Fibroblast of skin of back (primary cell): ENCODE measurements at places on chromosomes 5 and 9.

- DNase-seq, result no peak
Observed at GRCh38 chr9:115998666-115999065, 154.9 kb upstream of the PAPPA start.

DNA sequence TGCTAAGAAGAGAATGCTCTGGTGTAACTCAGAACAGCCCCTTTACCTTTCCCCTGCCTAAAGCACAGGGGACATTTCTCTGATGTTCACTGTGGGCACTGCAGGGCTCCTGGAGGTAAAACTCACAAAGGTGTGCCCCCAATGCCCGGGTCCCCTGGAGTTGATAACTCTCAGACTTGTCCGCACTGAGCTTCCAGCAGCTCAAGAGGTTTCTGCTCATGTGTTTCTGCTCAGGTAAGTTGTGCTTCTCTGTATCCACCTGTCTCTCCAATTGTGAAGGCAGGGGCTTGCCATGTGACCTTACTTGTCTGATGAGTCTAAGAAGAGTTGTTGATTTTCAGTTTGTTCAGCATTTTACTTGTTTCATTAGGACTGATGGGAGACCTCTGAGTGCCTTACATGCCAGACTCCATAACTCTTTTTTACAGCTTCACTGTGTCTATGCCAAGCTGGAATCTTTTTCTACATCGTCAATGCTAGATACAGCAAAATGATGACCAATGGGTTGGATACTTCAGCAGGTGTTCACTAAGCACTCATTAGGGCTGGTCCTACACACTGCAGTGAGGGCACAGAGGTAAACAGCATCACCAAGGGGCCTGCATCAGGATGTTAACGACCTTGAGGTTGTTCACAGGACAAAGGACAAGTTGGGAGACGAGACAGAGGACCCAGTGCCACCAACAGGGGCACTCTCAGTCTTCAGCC, 56.4 kb downstream of the MRPL36 start:
- DNase-seq, result no peak

- peak; percentile 58 for DNase-seq
Observed at GRCh38 chr5:158759283-158759682, 340.4 kb downstream of the EBF1 start.

GRCh38 chr9:33378121-33378795, 24.1 kb downstream of the AQP7 start:
- DNase-seq, result no peak

DNA sequence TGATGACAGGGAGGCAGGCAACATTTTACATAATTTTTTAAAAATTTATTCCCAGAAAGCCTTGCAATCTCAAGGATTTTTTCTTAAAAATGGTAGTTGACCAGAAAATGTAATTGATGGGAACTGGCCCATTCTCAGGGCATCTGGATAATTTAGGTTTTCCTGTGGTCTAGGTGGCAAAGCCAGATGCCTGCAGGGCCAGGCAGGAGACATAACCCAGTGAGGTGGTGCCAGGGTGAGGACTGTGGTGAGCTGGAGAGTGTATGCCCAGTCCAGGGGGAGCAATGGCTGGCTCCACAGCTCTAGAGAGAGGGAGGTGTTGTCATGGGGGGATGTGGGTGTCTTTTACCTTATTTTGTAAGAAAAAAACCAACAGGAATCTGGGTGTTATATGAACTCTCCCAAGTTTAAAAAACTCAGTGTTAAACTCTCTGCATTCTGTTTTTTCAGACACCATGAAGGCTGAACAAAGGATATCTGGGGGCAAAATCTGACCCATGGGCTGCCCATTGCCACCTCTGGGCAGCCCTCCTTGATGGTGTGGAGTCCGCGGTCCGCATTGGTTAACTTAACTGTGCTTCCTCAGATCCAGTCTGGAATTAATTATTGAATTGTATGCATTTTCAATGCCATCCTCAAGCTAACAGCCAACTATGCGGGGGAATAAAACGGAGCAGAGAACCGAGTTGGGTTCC, 43.9 kb downstream of the BOD1 start:
- no peak for DNase-seq

DNA sequence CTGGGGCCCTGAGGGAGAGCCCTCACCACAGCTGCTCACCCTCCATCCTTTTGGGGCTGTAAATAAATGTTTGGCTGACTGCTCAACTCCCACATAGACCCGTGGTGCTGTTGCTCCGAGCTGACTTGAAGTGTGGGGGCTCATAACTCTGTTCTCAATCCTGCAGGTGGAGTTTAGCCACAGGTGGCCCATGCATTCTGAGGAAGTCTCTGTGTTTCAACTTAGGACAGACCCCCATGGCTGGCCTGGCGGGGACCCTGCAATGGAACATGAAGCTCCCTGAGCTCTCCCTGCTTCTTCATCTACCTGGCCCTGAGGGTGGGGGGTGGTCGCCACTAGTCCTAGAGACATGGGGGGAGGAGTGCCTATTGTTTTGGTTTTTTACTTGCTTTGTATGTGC, 19.7 kb downstream of the NDUFS6 start:
- DNase-seq, result no peak

- DNase-seq, result peak; percentile 70
Observed at GRCh38 chr9:36163786-36164170, 5.4 kb upstream of the CCIN start.

DNA sequence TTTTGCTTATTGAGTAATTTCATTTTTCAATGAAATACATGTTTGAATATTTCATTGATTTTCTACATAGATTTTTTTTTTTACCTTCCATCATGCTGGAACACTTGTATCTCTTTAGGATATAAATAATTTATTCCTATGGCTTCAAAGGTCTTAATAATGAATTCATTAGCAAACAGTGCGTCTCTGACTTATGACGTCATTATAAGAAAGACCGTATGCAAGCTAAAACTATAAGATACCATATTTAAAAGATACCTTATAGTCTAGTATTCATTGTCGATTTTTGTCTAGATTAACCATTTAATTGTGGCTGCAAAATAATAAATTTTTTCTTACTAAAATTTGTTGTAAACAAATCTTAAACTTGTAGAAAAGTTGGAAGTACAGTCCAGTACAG, 187.7 kb upstream of the CHD1 start:
- no peak for DNase-seq

GRCh38 chr5:10106806-10107205, 142.9 kb downstream of the ATPSCKMT start:
- peak; percentile 2 for DNase-seq

GRCh38 chr5:56671571-56671970, 143.8 kb upstream of the MAP3K1 start:
- peak; percentile 31 for DNase-seq

DNA sequence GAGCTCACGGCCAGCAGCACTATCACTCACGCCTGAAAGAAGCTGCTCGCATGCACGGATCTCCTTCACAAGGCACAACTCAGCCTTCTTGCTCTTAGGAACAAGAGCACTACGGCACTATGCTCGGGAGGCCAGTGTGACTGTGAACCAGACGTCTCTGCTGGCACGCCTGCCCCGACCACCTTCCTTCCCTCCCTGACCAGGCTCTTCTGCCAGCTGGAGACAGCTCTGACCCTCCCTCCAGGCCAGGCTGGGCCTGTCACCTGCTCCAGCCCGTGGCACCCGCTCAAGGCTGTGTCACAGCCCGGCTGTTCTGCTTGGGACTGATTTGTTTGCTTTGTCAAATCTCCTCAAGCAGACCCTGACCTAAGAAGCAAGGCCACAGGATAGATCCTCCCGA, 7.0 kb downstream of the TBC1D9B start:
- DNase-seq, result no peak

- no peak for DNase-seq
Observed at GRCh38 chr9:77769246-77769645, 121.1 kb upstream of the GNA14 start.

GRCh38 chr5:59354811-59355210, 538.7 kb downstream of the PDE4D start:
- no peak for DNase-seq

- no peak for DNase-seq
Observed at GRCh38 chr5:133926489-133927299, 41.7 kb downstream of the C5orf15 start.

- no peak for DNase-seq
Observed at GRCh38 chr5:65279603-65280002, 202.1 kb downstream of the ADAMTS6 start.

GRCh38 chr9:81719972-81720371, 30.6 kb upstream of the TLE1 start:
- no peak for DNase-seq

DNA sequence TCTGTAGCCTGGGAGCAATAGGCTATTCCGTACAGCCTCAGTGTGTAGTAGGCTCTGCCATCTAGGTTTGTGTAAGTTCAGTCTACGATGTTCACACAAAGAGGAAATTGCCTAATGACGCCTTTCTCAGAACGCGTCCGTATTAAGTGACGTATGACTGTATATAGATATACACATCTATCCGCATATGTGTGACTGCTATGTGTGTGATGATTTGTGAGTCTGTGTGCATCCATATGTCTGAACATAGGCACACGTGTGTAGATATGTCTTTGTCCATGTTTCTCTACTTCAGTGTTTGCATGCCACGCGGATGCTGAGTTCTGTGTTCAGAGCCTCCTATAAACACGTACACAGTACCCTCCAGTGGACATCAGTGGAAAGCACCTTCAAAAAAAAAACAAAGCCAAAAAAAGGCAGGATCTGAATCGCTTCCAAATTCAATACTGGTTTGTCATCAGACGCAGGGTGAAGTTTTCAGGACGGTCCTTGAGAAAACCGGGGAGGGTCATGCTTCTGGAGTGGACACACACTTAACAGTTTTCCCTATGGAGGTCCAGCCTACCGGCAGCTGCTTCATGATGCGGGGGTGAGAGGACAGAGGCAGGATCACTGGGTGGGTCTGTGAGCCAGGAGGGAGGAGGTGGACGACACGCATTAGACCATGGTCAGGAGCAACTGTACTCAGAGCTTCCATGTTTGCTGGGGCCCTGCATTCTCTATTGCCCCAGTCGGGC, 29.5 kb upstream of the ALDH1B1 start:
- peak; percentile 85 for DNase-seq

GRCh38 chr5:128920345-128921215, 44.7 kb upstream of the SLC27A6 start:
- DNase-seq, result peak; percentile 73

DNA sequence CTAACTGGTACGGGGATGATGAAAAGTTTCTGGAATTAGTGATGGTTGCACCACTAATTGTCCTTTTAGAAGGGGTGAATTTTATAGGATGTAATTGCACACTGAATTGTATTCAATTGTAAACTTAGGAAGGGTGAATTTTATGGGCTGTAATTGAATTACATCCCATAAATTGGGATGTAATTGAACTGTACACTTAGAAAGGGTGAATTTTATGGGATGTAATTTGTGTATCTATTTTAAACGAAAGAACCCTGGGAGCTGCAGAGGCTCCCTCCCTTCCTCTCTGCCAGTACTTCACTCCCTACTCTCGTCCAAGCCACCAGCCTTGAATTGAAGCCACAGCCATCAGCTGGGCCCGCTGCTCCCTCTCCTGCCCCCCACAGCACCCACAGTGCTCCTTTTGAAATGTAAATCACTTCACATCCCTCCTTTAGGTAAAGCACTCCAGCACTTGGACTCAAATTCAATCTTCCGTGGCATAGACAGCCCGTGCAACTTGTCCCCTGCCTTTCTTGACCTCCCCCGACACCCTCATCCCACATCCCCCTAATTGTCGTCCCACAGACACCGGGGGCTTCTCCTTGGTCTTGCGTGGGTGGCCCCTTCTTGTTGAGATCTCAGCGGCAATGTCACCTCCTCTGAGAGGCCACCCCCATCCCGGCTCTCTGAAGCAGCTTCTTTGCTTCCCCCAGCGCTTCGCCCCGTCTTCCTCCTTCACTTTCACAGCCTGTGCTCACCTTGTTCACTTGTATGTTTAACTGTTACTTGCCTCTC, 84.2 kb upstream of the HRH2 start:
- DNase-seq, result no peak

DNA sequence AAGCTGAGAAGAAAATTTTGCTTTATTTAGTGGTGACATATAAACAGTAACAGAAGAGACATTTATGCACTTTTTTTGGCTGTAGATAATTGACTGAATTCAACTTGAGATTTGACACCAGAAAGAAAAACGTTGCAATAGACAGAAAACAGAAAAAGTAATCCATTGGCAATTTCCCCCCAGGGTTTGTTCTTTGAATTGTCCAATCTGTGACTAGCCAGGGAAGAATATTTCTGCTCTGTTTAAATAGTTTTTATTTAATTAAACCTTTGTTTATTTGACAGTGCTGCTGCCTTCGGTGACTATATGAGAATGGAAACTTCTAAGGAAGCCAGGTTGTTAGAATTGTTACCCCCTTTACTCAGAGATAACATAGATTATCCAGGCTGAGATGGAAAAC, 210.6 kb downstream of the DEPDC1B start:
- no peak for DNase-seq

- DNase-seq, result peak; percentile 48
Observed at GRCh38 chr5:73120222-73121118, at the start of gene TMEM171. TSS of gene TMEM171 (plus strand) at chr5:73120575. CDS start at chr5:73123374, 2,799 bp downstream.

- no peak for DNase-seq
Observed at GRCh38 chr5:159409801-159410200, 79.5 kb upstream of the IL12B start.

DNA sequence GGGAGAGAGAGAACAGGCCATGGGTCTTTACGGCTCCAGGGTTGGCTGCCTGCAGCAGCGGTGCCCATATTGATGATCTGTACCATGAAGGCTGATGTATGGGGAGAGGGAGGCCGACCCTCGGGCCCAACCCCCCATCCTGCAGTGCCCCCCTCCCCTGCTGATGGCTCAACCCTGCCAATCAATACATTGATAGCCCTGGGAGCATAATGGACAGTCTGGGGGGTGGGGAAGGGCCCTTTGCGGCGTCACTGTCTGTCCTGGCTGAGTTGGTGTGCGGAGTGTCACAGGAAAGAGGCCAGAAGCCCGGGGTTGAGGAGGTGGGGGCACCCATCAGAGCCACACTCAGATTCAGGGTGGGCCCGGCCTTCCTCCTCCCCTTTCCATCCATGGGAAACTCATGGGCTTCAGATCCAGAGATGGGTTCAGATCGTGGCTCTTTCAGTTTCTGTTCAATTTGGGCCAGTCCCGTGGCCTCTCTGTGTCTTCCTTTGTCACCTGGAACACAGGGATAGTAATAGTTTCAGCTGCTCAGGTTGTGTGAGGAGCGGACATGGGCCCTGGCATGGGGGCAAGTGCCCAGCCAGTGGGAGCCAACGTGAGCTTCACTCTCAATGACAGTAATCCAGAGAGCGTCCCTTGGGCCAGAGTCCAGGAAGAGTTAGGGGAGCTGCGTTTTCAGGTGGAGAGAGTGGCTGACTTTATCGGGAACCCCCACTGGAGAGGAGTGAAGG, 9.5 kb downstream of the FGF18 start:
- DNase-seq, result no peak

GRCh38 chr5:141514330-141515133, 25.7 kb downstream of the PCDHGC5 start:
- DNase-seq, result peak; percentile 71

GRCh38 chr5:168327994-168328393, 36.5 kb downstream of the WWC1 start:
- peak; percentile 44 for DNase-seq

GRCh38 chr5:124103671-124104070, 591.7 kb downstream of the CSNK1G3 start:
- peak; percentile 63 for DNase-seq

DNA sequence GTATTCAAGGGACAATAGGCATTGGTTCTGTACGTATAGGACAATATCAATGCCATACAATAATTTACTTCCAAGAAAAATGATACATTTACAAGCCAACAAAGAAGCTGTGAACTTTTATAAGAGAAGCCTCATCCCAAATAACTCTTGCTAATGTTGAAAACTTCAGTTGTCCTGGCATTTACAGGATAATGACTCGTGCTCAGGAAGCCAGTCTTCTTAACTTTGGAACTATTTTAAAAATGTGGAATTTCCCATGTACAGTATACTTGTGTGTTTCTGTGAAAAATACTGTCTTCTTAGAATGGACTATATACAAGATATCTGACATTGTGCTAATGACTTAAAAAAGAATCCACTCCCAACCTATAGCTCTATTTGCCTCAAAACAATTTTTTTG, 1479.3 kb upstream of the CDH9 start:
- DNase-seq, result peak; percentile 70
